ENCODE measurements at places on chromosomes 7 and 10.
A peak's percentile ranks its signal among the peaks of the same experiment; 100 is the strongest.

- DNase-seq: no peak
Observed at GRCh38 chr7:18053177-18053928, 25.7 kb upstream of the PRPS1L1 start.

- peak; percentile 16 for DNase-seq
Observed at GRCh38 chr7:157543276-157543675, 206.5 kb downstream of the DNAJB6 start.

DNA sequence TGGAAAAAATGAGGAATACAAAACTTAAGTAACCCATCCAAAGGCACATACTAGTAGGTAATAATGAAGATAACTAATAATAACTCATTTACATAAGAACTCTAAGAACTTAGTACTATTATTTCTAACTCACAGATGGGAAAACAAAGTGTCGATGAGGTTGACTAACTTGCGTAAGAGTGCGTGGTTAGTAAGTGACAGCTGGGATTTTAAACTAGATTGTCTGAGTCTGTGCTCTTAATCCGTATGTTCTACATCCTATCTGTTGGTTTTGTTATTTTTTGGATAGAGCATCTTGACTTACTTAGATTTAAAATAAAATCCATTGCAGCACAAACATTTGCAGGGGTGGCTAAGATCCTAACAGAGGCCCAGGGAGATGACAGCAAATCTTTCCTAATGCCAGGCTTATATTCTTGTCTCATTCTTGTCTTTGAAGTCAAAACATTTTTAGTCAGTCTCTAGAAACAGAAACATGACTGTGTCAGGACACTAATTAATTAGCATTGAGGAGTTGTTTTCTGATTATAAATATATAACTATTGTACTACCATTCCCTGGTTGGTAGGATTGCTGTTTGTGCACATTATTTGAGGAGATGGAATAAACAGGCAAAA lies 11.7 kb downstream of the RPA3 start:
- DNase-seq: no peak

GRCh38 chr7:6636741-6637543 lies at the start of gene ZNF316:
ZNF316 (plus strand) TSS chr7:6637318; CDS start chr7:6642410, 5,092 bp downstream.
- peak; percentile 84 for DNase-seq

DNA sequence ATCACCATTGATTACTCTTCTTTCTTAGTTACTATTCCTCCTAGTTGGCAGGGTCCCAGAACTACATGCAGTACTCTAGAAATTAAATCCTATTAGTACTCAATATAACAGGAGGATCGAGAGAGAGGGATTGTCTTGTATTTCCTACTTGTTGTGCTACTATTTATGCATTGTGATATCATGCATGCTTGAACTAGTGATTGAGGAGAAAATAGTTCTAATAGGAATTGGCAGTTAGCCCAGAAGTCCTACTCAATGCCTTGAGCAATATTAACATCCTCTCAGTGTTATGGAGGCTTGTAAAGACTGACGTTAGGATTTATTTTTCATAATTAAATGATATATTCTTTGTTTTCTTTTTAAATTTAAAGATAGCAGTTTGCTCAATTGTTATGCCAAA lies 67.4 kb downstream of the FOXP2 start:
- no peak for DNase-seq

DNA sequence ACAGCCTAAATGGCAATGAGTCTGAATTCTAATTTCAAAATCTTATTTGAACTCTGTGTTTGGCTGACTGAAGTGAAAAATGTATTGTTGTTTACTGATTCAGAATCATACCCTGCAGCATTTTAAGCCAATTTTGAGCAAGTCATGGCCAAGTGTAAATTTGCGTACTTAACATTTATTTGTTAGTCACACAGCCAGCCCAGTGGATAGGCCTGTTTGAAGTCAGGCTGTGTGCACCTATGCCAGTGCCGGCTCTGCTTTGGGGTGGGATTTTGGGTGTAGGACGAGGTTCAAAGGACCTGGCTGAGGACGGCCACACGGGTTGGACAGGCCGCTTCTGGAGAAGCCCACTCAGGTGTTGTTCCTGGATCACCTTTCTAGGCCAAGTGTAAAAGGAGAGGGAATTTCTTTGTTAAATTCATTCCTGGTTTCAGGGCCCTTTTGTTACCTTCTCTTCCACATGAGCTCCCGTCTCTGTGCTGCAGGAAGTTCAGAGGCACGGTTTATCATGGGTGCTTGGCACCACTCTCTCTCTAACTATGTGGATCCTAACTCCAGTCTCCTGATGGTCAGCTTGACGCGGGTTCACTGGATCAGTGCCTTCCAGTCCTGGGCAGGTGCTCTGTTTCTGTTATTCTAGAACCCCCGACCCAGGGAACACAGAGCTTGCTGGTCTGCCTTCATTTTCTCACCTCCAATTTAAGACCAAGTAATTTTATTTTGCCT lies 84.7 kb downstream of the CCNY start:
- DNase-seq: no peak

DNA sequence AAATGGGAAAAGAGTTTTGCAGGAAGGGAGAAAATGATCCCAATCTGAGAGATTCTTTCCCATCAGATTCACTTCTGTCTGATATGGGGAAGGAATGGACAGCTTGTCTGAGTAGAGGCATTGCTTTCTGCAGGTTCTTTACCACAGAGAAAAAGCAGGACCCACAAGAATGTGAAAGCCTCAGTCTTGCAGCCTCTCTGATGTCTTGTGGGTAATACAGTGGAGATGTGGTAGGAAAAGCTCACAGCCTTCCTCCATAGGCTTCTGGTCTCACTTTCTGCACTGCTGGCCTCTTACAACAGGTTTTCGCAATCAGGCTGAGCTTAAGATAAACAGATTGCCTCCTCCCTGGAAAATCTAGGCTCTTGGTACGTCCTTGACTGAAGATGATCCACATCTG lies 551 bp downstream of the IFIT1 start:
- DNase-seq: no peak

GRCh38 chr10:3467052-3467951 lies 294.7 kb upstream of the PITRM1 start:
- peak; percentile 84 for DNase-seq

GRCh38 chr7:92682903-92683539 lies 92.8 kb upstream of the FAM133B start:
- no peak for DNase-seq

DNA sequence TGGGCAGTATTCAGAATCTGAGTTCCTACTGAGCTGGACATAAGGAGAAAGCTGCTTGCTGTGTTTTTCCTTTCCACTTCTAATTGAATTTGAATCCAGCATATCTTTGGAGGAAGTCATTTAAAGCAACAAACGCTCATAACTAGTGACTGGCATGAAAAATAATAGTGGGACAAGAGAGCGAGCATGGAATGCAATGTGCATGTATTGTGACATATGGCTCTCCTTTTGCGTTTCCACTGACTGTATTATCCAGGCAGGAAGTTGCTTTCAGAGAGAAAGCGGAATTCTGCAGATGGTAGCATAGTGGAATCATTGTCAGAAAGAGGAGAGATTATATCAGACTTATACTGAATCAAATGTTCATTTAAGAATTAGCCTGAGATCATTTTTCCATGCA lies 368.6 kb downstream of the REEP3 start:
- DNase-seq: no peak

DNA sequence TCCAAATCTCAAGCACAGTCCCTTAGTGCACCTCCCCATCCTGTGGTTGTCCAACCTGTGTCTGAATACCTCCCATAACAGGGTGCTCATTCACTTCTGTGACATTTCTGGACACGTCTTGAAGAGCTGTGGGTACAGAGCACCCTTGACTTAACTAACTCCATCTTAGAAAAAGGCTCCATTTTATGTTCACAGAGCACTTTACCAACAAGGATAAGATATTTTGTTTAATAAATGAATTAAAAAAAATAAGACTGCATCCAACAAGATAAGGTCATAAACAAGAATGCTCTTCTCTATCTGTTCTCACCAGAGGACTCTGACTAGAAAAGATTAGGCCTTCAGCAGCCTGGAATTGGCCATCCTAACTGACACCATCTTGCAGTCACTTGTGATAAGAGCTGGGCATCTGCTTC lies 335.2 kb upstream of the ZNF32 start:
- no peak for DNase-seq

GRCh38 chr7:22601812-22602565 lies 102.0 kb upstream of the STEAP1B start:
- DNase-seq: no peak

GRCh38 chr7:34059136-34059828 lies 153.9 kb downstream of the BMPER start:
- peak; percentile 32 for DNase-seq

- peak; percentile 92 for DNase-seq
Observed at GRCh38 chr10:119281581-119282071, 74.3 kb downstream of the GRK5 start.

- no peak for DNase-seq
Observed at GRCh38 chr7:140201393-140201792, 24.6 kb upstream of the KDM7A start.

GRCh38 chr7:137003086-137003485 lies 134.6 kb downstream of the CHRM2 start:
- DNase-seq: no peak

- no peak for DNase-seq
Observed at GRCh38 chr7:113775401-113775800, 143.4 kb downstream of the PPP1R3A start.

- DNase-seq: no peak
Observed at GRCh38 chr7:148799893-148800555, 84.1 kb downstream of the EZH2 start.

- no peak for DNase-seq
Observed at GRCh38 chr10:4080225-4080805, 295.3 kb upstream of the KLF6 start.

DNA sequence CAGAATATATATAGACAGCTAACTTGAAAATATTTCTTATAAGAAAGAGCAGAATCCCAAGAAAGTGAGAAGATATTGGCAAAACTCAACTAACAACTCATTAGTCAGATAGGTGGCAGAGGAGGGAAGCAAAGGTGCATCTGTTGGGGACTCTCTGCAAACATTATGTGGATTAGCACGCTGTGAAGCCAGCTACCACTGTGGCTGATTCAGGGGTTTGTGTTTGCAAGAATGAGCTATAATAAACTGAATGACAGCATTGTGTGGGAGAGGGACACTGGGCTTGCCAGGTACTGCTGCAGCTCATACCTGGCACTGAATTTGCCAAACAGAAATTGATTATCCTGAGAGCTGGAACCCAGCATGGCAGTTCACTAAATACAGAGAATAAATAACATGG lies 170.3 kb upstream of the MINDY3 start:
- DNase-seq: no peak

DNA sequence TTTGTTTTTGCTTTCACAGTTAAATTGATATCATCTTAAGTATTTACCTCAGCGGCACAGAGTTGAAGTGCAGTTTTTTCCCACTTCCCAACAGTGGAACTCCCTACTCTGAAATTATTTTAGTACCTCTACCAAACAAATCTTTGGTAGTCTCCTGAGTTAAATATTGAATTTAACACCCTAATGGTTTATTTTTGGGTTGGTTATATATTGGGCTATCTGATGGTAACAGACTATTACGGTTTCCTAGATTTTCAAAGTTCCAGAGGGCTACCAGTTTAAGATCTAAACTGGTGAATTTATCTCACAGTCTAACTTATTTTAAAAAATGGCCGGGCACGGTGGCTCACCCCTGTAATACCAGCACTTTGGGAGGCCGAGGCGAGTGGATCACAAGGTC lies 1.3 kb downstream of the ZNF277 start:
- DNase-seq: no peak

GRCh38 chr10:1147810-1148209 lies 91.6 kb downstream of the WDR37 start:
- DNase-seq: no peak

DNA sequence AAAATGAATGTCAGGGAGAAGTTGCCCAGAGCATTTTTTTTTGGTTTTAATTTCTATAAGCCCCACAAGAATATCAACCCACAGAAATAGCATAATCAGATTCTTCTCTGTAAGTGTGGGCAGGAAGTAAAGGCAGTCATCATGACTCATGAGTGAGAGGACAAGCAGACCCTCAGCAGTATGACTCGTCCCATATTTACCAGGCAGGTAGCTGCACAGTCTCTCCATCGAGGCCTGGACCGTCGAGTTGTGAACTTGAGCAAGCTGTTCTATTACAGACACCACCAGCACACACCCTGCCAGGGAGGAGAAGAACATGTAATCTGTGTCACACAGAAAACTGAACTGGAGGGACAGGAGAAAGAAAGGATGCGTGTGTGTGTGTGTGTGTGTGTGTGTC lies 37.8 kb downstream of the AOAH start:
- no peak for DNase-seq

GRCh38 chr7:101333912-101334311 lies 12.3 kb upstream of the IFT22 start:
- no peak for DNase-seq

DNA sequence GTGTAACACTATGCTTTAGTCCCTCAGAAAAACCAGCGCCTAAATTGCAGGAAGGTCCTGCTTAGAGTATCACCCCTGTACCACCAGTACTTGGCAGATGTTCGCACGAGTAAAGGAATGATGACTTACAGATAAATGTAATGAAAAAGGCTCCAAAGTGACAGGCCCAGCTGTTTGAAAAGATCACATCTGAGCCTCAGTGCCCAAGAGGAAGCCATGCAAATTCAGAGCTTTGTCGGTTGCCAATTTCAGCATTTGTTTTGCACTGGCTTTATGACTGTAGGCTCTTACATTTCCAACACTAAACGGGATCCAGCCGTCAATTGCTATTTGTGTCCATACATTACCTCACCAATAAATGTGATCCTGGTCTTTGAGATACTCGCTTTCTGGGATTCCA lies 60.6 kb upstream of the GAD2 start:
- DNase-seq: no peak

DNA sequence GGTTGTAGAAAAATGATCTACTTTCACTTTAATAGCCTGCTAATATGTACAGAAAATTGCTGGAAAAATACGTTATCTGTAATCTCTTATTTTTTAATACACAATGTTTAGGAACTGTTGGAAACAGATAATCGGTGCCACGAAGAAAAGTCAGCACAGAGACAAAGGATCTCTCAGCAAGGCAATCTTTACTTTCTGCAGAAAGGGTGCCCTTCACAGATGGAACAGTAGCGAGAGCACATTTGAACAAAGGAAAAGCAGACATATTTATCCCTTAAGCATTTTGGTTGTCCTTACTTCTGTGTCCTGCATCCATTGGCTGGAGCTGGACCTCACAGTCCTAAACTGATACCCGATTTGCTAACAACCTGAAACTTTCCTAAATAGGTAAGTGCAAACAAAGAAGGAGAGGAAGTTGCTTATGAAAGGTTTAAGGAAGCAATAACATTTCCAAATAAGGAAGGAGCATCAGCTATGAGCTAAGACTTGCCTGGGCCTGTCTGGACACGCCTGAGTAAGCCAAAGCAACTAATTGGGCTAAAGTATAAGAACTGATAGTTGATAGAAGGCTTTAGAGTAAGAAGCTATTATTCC lies 640.0 kb downstream of the SH2D4B start:
- no peak for DNase-seq
